ENCODE measurements at places on chromosomes 7 and 10.

GRCh38 chr10:124206616-124207015, 113.2 kb upstream of the CHST15 start:
- no peak for DNase-seq

DNA sequence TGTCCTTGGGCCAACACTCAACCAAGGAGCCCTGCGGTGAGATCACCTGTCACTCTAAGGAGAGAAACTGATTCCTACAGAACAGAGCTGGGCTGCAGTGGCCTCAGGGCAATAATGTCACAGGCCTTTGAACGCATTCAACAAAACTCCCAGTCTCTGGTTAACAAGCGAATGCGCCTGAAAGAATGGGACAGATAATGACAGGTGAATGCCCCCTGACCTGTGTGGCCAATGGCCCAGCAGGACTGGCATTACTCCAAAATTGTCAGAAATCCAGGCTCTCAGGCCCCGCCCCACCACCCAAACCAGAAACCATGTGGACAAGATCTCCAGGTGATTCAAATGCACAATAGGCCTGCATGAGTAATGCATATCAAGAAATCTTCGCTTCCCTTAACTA, 277.7 kb upstream of the KLF6 start:
- DNase-seq = no peak

DNA sequence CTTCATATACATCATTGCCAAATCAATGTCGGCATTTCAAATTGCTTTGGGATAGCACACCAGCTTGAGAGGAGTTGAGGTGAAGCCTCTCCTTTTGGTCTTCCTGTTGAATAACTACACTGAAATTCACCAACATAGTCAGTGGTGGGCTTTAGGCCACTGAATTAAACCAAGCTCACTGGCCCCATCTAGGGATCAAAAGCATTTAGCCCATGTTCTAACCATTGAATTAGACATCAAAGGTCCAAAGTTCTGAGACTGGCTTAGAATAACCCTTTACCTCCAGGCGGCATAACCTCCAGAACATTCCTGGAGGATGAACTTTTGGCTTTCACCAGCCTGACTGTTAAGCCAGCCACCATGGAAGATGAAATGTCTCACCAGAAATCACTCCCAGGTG, 54.6 kb downstream of the BPGM start:
- DNase-seq = peak; percentile 33

DNA sequence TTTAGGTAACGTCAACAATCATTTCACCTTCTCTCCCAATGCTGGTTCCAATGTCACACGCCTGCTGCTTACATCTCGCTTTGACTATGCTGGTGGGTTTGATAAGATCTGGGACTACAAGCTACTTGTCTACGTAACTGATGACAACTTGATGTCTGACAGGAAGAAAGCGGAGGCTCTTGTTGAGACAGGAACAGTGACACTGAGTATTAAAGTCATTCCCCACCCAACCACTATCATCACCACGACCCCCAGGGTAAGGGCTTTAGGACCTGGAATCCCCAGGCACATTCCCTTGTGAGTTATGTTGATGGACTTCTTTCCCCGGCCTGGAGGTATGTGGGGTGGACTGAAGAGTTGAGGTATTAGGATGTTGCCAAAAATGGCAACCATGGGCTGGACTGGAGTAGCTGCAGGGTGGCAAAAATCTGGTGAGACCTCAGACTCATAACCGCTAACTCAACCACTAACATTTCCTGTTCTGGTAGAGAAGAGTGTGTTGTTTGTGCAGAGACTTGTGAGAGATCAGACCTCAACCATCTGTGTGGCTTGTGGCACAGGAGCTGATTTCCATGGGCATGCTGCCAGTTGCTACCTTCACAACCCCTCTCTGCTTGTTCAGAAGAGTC, 59.2 kb downstream of the CDHR3 start:
- no peak for DNase-seq

DNA sequence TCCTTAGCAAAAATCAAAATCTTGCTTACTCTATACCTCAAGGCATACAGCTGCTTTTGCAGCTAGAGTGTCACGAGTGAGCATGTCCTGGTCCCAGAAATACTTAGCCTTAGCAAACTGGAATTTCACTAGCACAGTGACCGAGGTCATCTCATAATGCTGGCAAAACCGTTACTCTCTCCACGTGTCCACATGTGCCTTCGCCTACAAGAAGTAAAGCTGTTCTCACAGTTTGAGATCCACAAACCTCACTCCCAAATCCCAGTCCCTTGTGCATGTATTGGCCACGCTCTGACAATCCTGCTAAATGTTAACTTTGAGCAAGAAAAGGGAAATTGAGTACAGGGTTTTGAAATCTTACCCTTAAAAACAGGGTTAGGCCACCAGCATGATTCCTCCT, 111.0 kb upstream of the PLXDC2 start:
- DNase-seq = no peak

DNA sequence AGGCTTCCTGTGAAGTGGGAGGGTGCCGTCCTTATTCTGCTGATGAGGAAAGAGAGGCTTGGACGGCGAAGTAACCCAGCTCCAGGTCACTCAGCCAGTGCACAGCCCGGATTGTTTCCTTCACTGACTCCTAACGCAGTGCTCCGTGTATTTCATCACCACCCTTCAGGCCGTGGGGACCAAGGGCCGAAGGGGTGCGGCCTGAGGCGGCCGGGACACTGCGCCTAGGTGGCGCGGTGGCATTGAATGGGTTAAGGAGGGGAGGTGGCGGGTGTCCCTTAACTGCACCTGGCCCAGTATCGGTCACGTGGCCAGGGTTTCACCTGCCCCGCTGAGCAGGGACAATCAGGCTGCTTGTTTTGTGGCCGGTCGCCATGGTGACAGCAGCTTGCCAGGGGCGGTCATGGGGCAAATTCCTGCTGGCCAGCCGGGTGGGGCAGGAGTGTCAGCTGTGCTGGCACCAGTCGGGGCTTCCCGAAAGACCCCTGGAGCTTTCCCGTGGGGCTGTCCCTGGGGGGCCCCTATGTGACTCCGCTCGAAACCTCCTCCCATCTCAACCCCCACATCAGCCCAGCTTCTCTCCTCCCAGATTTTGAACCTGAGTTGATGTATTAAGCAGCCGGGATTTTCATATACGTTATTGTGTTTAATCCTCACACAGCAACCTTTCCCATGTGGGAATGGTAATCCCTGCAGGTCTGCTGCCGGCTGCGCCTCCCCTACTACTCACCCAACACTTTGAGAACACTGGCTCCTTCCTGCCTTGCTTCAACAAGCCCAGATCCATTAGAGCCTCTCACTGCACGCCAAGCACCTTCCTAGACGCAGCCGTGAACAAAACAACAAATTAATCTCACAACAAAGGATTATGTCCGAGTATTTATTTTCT, 4.4 kb upstream of the ABHD11 start:
- no peak for DNase-seq

DNA sequence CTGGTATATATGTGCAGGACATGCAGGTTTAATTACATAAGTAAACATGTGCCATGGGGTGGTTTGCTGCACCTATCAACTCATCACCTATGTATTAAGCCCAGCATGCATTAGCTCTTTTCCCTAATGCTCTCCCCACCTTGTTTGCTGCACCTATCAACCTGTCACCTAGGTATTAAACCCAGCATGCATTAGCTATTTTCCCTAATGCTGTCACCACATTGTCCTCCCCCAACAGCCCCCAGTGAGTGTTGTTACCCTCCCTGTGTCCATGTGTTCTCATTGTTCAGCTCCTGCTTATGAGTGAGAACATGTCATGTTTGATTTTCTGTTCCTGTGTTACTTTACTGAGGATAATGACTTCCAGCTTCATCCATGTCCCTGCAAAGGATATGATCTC, 300.5 kb downstream of the ANKRD7 start:
- DNase-seq = no peak

DNA sequence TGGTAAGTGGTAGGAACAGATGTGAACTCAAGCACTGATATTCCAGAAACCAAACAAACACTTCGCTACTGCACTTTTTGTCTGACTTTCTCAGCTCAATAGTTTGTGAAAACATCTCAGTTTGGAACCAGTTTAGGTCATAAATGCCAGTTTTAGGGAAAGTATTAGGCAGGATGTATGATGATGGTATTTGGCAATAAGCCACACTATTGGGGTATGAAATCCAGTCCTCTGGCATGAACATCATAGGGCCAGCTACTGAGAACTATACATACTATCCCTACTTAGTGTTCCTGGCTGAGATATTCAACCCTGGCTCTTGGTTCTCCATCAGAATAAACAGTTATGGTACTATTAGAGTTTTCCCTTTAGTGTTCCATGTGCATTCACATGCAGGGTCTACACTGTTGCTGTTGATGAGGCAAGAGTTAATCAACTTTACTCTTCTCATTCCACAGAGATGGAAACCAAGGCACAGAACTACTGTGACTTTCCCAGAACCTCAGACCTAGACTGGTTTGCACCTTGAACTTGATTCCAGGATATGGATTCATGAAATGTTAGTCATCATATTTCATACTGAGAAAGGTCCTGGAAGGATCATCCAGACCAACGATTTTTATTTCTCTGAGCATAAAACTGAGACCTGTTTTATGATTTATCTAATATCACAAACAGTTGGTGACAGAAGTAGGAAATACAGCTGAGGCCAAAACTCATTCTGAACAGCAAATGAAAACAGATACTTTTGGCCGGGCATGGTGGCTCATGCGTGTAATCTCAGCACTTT, 20.0 kb upstream of the IFIT2 start:
- DNase-seq = peak; percentile 77

GRCh38 chr7:158421361-158421760, 166.3 kb downstream of the PTPRN2 start:
- no peak for DNase-seq

DNA sequence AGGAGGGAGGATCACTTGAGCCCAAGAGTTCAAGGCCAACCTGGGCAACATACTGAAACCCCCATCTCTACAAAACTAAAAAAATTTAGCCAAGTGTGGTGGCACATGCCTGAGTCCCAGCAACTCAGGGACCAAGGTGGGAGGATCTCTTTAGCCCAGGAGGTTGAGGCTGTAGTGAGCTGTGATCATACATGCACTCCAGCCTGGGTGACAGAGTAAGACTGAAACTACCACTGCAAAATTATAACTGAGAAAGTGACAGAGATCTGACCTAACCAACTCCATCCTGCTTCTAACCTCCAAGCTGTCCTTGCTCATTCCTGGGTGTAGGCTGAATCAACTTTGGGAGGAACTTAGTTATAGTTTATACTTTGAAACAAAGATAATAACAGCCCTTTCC, 59.4 kb downstream of the HTR7 start:
- DNase-seq = no peak

All from HCEC 1CT (cell line).